ENCODE measurements at places on chromosomes 6 and 20.

DNA sequence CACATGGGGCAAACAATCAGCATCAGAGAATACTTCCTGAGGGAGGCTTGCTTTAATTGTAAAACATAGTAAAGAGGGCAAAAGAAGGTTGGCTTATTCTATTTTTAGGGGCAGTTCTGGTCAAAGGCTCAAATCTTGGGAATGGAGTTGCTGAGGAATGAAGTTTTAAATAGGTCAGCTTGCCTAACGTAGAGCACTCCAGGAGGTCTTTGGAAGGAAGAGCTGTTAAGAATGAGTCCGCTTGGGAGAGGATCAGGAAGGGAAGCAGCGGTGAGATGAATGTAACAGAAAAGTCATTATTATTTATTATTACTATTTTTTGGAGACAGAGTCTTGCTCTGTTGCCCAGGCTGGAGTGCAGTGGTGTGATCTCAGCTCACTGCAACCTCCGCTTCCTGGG lies 108.7 kb downstream of the ZFAND3 start:
- no peak for DNase-seq

GRCh38 chr6:22327881-22328280 lies 31.0 kb upstream of the PRL start:
- no peak for DNase-seq

GRCh38 chr6:54193560-54193959 lies 82.3 kb downstream of the MLIP start:
- DNase-seq: no peak

DNA sequence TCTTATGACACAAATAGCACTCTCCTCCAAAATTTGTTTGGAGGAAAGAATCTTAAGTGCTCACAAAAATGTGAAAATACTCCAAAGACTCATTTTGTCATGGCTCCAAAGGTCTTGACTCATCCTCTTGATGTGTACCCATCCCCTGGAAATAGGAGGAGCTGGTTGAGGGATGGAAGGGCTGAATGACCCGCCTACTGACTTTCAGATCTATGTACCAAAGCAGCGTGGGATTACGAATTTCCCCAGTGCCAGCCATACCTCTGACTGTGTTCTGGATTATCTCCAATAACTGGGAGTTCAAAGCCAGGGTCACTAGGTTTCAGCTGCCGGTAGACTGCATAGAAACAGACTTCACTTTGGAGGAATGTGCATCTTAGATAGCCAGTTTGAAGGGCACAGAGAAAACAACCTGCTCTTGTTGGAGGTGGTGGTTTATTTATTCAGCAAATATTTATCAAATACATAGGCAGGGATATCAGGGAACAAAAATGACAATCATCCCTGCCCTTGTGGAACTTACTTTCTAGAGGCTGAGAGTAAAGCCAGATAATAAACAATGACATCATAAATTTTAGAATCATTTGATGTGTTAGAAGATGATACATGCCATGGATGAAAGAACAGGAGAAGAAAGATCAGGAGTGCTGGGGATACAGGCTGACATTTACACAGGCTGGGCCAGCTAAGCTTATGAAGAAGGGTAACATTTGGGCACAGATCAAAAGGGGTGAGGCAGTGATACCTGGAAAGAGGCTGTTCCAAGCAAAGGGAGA lies 246.6 kb downstream of the TBXT start:
- no peak for DNase-seq

Measured in stimulated activated CD4-positive, alpha-beta T cell treated with anti-CD3 and anti-CD28 coated beads, TNF-alpha, amount 100 ng/mL, for 4 hours (primary cell).